ENCODE measurements at places on chromosomes 2 and 18. TPM values are rescaled to one million over a fixed set of nuclear protein-coding genes. Genes with fewer than 3 reads are reported as not detected.
A peak's percentile ranks its signal among the peaks of the same experiment; 100 is the strongest.

GRCh38 chr18:12239431-12239830, 14.7 kb upstream of the CIDEA start:
- no peak for DNase-seq

- peak; percentile 27 for DNase-seq
Measured at GRCh38 chr2:203830304-203831055, 37.1 kb upstream of the CTLA4 start.

PID1 gene
- not detected for total RNA-seq

SLC9A2 gene
- not detected for total RNA-seq

DNA sequence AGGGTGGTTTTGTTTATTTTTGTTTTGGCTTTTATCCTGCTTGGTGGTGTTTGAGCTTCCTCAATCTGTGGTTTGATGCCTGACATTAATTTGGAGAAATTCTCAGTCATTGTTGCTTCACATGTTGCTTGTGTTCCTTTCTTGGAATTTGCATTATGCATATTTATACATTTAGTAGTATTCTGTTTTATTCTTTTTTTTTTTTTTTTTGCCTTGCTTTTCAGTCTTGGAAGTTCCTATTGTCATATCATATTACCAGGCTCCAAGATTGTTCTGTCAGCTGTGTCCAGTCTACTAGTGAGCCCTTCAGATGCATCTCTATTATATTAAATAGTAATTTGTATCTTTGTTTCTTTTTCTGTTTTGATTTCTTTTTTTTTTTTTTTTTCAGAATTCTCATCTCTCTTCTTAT, 77.0 kb downstream of the EPC2 start:
- DNase-seq = no peak

- DNase-seq = no peak
Measured at GRCh38 chr2:20737505-20737904, 70.6 kb downstream of the GDF7 start.

DNA sequence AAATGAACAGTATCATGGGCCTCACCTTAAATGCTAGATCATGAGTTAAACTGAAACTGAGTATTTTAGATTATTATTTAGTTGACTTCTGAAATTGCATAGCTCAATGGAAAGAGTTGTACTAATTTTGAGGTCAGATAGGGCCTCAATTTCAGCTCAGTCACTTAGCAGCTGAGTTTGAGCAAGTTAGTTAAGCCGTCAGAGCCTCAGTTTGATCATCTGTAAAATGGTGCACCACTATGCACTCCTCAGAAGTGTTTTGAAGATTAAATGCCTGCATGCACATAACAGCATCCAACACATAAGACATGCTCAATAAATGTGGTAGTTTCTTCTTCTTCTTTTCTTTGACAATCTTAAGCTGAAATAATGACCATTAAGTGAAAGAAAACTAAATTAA, 38.2 kb upstream of the ASNSD1 start:
- no peak for DNase-seq

DNA sequence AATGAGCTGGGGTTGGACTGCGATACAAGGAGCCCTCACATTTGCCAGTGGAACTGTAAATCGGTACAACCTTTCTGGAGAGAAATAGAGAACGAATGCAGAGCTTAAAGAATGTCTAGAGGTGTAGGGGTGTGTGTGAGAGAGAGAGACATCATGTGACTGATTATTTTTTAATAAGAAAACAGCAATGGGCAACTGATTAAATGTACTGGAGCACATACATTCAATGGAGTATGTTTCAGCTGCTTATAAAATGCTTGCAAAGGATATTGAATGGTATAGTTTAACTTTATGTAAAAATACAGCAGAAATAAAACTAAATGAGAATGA, 391 bp upstream of the TMEM17 start:
- no peak for DNase-seq

DNA sequence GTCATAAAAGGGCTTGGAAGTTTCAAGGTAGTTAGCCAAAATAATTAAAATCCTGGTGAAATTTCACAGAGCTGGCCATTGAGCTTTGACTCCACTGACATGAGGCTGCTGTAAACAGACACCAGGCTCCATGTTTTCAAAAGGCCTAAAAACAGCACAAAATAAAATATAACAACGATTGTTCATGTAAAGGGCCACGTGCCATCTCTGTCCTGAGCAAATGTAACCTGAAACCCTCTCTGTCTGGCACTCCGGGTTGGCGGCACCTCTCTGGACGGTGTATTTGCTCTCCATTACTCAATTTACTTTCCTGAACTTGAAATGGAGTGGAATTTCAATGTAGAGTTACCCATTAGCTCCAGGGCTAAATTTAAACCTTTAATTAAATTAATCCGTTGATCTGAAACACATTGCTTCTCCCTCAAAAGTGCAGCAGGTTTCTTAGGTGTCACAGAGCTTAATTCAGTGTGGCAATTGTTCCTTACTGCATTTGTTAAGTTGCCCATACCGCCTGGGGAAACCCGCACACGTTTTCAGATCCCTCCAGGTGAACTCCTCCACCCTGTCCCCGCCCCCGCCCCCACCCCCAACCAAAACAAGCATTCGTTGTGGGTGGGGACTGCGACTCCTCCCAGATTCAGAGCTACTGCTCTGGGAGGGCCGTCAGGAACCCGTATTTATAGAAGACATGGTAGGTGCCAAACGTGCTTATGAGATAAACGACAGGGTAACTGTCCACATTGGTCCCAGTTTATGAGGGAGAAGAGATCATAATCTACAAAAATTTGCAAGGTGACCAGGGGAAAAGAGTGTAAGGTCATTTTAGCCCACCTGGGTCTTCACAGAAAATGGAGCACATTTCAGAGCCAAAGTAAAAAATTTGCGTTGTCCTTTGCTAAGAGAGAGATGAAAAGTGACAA, 1.2 kb upstream of the CABLES1 start:
- peak; percentile 45 for DNase-seq

POTEI gene
- not detected for total RNA-seq

DNA sequence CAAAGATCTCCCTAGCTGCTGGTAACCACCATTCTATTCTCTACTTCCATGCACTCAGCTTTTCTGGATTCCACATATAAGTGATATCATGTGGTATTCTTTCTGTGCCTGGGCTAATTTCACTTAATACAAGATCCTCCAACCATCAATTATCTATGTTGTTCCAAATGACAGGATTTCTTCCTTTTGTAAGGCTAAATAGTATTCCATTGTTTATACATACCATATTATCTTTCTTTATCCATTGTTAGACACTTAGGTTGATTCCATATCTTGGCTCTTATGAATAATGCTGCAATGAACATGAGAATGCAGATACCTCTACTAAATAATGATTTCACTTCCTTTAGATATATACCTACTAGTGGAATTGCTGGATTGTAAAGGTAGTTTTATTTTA, 66.2 kb downstream of the ROCK2 start:
- no peak for DNase-seq

- DNase-seq = no peak
Measured at GRCh38 chr2:43186679-43187374, 39.6 kb downstream of the ZFP36L2 start.

- no peak for DNase-seq
Measured at GRCh38 chr2:75287624-75288316, 88.5 kb upstream of the TACR1 start.

CPO gene
- not detected for total RNA-seq

C2orf68 gene
- total RNA-seq = 55.3 TPM

SULT1C4 gene
- not detected for total RNA-seq

- no peak for DNase-seq
Measured at GRCh38 chr2:57855212-57855611, 191.4 kb upstream of the VRK2 start.
